Peyer's patch (tissue), 4 donors: ENCODE measurements at places on chromosomes 6 and 20. TPM values are rescaled to one million over a fixed set of nuclear protein-coding genes. Genes with fewer than 3 reads are reported as not detected.

DNA sequence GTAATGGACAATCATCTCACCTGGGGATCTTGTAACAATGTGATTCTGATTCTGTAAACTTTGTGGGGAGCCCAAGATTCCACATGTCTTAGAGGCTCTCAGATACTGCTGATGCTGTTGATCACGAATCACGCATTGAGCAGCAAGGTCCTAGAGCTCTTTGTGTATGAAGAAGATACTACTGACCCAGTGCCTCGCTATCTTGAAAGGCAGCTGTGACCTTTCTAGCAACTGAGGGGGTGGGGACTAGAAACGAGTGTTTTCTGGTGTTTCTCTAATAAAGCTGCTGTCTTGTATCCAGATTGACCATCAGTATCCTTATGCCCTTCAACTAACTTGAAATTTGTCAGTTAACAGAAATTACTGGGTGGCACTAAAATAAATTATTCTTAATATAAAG, 142.9 kb downstream of the MTHFD1L start:
- H3K27me3 ChIP-seq: no peaks in the 10 kb centered on the region
- no peaks in the 10 kb centered on the region for H3K36me3 ChIP-seq
- DNase-seq: no peak
- no peaks in the 10 kb centered on the region for H3K4me1 ChIP-seq

GRCh38 chr6:32889533-32889932, 35.5 kb downstream of the PSMB9 start:
- H3K36me3 ChIP-seq: no peaks in the 10 kb centered on the region
- no peak for DNase-seq
- H3K27me3 ChIP-seq: no peaks in the 10 kb centered on the region
- no peak overlapping the region for H3K27ac ChIP-seq
- H3K4me1 ChIP-seq: no peaks in the 10 kb centered on the region
- no peak overlapping the region for H3K4me3 ChIP-seq

- H3K4me1 ChIP-seq: no peaks in the 10 kb centered on the region
- no peaks in the 10 kb centered on the region for H3K36me3 ChIP-seq
- no peak overlapping the region for H3K27ac ChIP-seq
- no peak overlapping the region for H3K4me3 ChIP-seq
- no peak for DNase-seq
Measured at GRCh38 chr20:61119794-61120410, 132.2 kb upstream of the CDH4 start.

GRCh38 chr20:9492067-9492466, 22.3 kb upstream of the LAMP5 start:
- H3K4me3 ChIP-seq: no peak overlapping the region
- H3K4me1 ChIP-seq: no peaks in the 10 kb centered on the region
- H3K27ac ChIP-seq: no peak overlapping the region
- no peaks in the 10 kb centered on the region for H3K36me3 ChIP-seq
- no peaks in the 10 kb centered on the region for H3K27me3 ChIP-seq

Gene LY6G5C
- not detected for total RNA-seq

GRCh38 chr6:109453594-109454495, 1.7 kb downstream of the MICAL1 start:
- no peaks in the 10 kb centered on the region for H3K36me3 ChIP-seq
- H3K4me1 ChIP-seq: peaks cover 29% of the 10 kb centered on the region
- peak overlapping the region; percentile 93 for H3K27ac ChIP-seq

Gene SRC
- 172 TPM for total RNA-seq

DNA sequence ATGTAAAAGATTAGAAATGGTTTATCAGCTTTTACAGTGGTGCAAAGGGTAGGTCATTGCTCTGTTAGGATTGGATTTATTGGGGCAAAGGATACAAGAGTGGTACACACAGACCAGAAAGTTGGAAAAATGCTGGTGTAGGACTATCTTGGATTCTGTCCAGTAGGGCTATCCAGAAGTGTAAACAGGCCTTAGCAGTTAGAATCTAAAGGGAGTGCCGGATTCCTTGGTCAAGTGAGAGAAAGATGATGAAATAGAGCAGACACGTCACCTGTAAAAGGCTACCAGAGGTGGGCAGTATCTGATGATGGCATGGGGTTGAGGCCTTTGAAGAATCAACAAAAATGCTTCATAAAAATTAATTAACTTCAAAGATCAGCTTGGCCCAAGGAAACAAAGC, 975.9 kb downstream of the KIF16B start:
- no peak for DNase-seq
- no peak overlapping the region for H3K27ac ChIP-seq

DNA sequence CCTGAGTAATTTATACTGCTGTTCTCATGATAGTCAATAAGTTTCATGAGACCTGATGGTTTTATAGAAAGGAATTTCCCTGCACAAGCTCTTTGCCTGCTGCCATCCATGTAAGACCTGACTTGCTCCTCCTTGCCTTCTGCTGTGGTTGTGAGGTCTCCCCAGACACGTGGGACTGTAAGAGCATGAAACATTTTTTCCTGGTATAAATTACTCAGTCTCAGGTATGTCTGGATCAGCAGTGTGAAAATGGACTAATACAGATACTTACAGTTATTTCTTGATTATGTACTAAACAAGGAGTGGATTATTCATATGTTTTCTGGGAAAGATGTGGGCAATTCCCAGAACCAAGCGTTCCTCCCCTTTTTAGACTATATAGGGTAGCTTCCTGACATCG, 1.9 kb upstream of the TRIM38 start:
- no peaks in the 10 kb centered on the region for H3K27me3 ChIP-seq
- no peak overlapping the region for H3K4me3 ChIP-seq
- H3K36me3 ChIP-seq: no peaks in the 10 kb centered on the region
- no peak overlapping the region for H3K27ac ChIP-seq
- no peak for DNase-seq
- H3K4me1 ChIP-seq: no peaks in the 10 kb centered on the region

DNA sequence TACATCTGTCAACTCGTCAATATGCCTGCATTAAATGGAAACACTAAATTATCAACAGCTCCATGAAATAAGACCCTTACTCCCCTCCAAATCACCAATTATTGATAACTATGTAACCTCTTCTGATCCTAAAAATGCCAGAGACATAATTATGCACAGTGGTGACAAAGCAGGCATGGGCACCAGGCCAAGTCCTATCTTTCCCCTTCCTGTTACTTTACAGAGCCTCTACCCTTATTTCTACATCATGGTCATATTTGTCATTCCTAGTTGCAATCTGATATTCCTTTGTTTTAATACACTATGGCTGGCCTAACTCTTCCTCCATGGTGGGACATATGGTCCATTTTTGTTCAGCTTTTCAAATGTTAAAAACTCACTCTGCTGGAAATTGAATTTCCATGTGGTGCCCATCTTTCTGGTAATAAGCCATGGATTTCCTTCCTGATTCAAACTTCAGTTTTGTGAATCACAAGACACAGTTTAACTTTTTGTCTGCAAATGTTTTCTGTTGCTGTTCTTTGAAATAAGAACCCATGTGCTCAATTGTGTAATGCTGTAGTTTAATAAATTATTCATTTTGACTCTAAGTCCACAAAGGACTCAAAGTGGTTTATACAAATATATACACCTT, 41.8 kb upstream of the ARFGEF2 start:
- peaks cover 8% of the 10 kb centered on the region for H3K4me1 ChIP-seq
- H3K27me3 ChIP-seq: no peaks in the 10 kb centered on the region
- H3K27ac ChIP-seq: no peak overlapping the region
- no peak for DNase-seq

- H3K27ac ChIP-seq: no peak overlapping the region
- H3K4me1 ChIP-seq: no peaks in the 10 kb centered on the region
- H3K27me3 ChIP-seq: no peaks in the 10 kb centered on the region
- H3K36me3 ChIP-seq: no peaks in the 10 kb centered on the region
- DNase-seq: no peak
Measured at GRCh38 chr6:145148776-145149175, 586.5 kb downstream of the EPM2A start.

Gene ZNF311
- 1.4 TPM for total RNA-seq

DNA sequence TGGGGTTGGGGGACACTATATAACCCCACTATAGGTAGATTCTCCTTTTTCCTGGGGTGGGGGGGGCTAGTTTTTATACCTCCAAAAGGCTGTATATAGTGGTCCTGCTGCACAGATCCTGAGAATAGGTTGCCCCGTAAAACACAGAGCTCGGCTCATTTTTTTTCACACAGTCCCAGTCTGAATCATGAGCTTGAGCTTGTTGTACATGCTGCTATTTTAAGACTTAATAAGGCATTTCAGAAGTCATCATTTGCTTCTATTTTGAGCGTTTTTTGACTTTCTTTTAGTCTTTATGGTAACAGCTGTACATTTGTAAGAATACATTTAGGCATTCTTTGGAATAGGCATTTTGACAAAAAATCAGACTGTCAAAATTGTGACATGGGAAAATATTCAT, 30.5 kb downstream of the SLC9A8 start:
- H3K4me3 ChIP-seq: no peak overlapping the region
- H3K4me1 ChIP-seq: no peaks in the 10 kb centered on the region
- no peak overlapping the region for H3K27ac ChIP-seq
- no peaks in the 10 kb centered on the region for H3K27me3 ChIP-seq
- peaks cover 12% of the 10 kb centered on the region for H3K36me3 ChIP-seq
